Stimulated activated CD4-positive, alpha-beta T cell treated with anti-CD3 and anti-CD28 coated beads, TNF-alpha, amount 100 ng/mL, for 1 hour (primary cell): ENCODE measurements at places on chromosomes 3 and 15.

DNA sequence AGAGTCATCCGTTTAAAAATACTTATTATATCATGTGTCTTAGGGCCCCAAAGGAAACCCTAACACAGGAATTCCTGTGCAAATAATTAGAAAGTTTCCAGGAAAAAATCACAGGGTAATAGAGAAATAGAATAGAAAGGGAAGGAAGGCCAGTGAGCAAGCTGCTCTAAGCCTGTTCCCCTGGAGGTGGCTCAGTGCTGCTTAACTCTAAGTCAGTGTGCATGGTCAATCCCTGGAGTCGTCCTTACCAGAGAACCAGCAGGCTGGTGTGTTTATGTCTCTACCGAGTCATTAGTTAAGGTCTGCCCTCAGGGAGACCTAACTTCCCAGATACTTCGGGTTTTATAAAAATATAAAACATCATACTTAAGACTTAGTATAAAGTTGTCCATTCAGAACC lies 21.0 kb upstream of the MCF2L2 start:
- no peak for DNase-seq

DNA sequence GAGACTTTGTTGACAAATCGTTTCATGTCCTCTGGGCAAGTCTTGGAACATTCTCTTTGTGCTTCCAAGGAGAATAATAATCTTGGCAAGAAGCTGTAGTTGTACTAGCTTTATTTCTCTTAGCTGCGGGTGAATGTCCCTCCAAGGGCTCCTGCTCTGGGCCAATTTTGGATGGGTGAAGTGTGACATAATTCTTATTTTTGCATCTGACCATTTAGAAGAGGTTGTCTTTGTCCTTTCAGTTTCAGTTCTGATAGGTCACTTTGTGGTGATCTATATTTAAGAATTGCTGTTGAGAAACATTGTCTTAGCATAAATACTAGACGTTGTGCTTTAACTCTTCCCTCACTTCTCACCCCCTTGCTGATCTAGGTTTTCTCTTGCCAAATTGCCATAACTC lies 164.8 kb upstream of the RORA start:
- DNase-seq: no peak

- DNase-seq: no peak
These were observed 14.0 kb downstream of the VILL start for GRCh38 chr3:38004415-38005075.

DNA sequence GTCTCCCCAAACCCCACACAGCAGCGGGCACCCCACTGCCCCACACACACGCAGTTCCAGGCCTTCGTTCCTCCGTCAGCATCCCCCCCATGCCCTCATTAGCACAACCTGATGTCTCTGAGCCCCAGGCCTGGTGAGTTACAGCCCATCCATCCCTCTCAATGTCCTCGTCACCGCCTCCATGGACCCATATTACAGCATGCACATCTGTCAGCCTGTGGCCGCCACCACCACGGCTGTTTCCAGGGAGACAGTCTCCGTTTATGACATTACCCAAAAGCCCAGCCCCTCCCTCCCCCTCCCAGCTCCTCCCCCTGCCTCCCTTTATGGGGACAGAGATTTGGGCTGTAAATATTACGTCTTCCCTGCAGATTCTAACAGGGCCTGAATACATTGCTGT lies 143.1 kb upstream of the LINGO1 start:
- DNase-seq: no peak
